ENCODE measurements at places on chromosomes 16 and 17.
A peak's percentile ranks its signal among the peaks of the same experiment; 100 is the strongest.

GRCh38 chr16:19033761-19034160, 33.7 kb upstream of the COQ7 start:
- no peak for DNase-seq

DNA sequence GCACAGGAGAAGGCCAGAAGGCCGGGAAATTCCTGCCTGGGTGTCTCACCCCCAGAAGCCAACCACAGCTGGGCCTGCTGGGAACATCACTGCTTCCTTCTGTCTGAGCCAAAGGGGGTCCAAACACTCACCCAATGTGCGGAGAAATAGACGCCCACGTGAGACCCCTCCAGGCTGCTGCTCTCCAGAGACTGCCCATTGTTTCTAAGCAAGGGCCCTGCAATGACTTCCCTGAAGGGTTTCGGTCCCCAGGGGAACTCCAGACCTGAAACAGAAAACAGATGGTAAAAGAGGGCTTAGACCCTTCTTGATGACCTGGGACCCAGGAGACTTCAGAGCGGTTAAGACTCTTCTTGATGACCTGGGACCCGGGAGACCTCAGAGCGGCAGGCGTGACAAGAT, 41.3 kb downstream of the MRM3 start:
- DNase-seq, result no peak

GRCh38 chr16:11848842-11849241, 2.5 kb downstream of the RSL1D1 start:
- DNase-seq, result no peak

DNA sequence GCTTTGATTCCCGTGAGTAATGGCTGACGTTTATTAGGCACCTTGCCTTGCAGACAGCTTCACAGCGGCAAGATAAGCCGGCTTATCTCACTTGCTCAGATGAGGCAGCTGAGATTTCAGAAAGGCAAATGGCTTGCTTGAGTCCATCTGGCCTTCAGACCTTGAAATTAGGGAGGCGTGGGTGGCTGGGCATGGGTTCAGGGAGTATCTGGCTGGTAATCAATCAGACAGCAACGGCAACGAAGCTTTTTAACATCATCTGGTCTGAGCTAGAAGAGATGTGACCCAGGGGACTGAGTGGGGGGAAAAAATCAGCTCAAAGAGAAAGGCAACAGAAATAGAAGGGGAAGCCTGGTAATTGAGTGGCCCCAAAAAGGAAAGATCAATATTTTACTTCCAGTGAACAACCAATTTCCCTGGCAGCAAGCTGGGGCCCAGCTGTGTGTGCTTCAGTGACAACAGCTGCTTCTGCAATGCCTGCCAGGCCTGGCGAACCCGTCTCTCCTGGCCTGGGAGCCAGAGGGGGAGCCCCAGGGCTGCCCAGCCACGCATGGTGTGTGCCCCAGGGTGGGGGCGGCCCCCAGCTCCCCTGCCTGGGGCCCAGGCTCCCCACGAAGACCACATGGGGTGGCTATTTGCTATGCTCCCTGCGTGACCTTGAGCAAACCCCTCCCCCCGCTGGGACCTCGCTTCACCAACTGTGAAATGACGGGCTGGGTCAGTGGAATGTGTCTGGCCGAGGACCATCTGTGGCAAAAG, 34.0 kb downstream of the RAB11FIP4 start:
- no peak for DNase-seq

DNA sequence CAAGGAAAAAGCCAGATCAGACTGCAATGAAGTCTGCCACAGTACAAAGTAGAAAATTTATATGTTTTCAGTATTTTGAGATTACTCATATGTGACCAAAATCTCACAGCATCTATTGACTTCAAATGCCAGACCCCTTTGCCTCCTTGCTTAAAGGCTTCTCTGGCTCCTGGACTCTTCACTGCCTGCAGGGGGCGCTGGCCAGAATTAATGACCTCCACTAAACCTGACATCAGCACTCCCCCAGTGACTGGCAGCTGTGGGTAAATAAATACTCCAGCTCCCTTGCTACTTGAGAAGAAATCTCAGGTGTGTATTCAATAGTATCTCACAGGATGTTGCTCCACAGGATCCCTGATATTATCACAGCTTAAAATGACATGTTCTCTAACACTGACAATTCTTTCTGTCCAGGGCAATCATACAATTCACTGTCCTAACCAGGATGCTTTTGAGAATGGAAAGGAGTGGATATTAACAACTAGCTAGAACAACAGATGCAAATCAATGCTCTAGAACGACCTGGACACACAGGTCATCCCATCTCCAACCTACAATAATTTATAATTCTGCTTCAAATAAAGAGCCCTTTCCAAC, 4.0 kb downstream of the BECN1 start:
- peak; percentile 41 for DNase-seq

GRCh38 chr17:63659850-63660249, 37.6 kb downstream of the MAP3K3 start:
- no peak for DNase-seq

DNA sequence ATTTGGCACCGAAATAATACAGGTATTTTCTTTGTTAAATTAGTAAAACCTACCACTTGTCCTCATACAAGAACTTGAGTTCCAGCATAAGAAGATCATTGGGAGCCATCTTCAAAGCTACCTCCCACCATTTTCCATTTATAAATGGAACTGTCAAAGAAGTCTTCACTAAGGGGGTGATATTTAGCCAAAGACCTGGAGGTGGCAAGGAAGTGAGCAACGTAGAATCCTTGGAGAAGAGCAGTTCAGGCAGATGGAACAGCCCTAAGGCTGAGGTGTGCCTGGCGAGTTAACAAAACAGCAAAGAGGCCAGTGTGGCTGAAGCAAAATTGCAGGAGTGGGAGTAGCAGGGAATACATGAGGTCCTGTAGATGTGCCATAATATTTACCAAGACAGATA, 1.8 kb downstream of the KCNJ16 start:
- no peak for DNase-seq

DNA sequence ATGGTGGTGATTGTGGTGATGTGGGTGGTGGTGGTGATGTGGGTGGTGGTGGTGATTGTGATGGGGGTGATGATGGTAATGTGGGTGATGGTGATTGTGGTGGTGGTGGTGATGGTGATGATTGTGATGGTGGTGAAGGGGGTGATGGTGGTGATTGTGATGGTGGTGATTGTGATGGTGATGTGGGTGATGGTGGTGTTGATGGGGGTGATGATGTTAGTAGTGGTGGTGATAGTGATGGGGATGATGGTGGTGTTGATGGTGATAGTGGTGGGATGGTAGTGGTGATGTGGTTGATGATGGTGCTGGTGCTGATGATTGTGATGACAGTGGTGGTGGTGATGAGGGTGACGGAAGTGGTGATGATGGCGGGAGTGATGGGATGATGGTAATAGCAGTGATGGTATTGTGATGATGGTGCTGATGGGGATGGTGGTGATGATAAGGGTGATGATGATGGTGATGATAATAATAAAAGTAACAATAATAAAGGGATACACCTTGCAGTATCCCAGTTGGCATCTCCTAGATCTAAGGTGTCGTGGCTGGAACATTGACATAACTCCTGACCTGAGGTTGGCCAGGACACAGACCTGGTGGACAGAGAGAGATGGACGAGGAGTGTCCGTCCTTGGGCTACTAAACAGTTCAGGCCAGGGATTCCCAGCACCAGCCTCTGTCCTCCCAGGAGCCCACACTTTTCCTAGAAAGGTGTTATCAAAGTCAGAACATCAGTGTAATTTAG, 344.5 kb downstream of the SEC14L1 start:
- no peak for DNase-seq

DNA sequence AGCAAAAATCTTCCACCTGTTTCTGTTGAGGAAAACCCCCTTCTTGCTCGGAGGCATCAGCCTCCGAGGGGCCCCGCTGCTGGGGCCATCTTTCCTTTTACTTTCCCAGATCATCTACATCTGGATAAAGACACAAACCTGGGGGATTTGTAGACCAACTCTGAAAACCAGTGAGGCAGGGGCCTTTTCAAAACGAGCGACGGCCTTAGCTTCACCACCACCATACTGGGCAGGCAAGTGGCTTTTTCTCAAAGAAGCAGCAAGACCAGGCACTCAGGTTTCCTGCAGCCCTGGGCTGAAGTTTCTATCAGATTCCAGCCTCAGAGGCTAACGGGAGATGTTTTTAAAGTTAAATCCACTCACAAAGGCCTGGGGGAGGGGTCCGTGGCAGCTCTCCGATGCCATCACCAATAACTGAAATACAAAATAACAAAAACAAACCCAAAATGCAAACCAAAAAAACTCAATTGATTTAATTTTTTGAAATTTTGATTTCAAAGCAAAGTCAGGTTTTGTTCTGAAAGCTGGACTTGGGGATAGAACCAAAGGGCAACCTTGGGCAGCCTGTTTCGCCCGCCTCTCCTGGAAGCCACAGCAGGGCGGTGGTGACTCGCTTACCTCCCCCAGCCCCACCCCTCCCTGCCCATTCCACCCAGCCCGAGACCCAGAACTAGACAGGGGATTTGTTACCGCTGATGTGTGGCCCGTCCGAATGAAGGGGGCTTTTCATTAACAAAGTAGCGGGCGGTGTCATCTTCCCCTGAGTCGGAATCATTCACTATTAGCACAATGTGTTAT, 55.8 kb downstream of the SALL1 start:
- DNase-seq, result no peak

GRCh38 chr17:82118815-82119380, 20.9 kb upstream of the FASN start:
- DNase-seq, result no peak

GRCh38 chr17:3710951-3711383, 12.7 kb upstream of the HASPIN start:
- DNase-seq, result peak; percentile 45

DNA sequence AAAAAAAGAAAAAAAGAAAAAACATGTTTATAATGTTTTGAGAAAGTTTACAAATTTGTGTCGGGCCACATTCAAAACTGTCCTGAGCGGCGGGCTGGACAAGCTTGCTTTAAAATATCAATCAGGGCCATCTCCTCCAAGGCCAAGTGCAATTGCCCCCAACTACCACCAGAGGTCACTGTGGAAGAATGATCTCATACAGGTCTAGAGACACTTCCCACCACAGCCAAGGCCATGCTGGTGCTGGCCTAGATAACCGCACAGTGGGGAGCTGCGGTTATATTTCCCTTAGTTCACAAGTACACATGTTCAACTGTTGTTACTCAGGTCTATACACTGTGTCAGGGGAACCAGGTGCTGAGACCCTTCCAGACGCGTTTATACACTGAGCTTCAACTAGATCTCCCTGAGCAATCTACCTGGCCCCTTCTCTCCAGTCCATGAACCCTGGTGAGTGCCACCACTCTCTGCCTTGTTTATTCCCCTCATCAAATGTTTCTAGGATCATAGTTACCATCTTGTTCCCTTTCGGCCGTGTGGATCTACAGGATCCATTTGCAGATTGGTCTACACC, 83.8 kb upstream of the CCL2 start:
- DNase-seq, result peak; percentile 27

DNA sequence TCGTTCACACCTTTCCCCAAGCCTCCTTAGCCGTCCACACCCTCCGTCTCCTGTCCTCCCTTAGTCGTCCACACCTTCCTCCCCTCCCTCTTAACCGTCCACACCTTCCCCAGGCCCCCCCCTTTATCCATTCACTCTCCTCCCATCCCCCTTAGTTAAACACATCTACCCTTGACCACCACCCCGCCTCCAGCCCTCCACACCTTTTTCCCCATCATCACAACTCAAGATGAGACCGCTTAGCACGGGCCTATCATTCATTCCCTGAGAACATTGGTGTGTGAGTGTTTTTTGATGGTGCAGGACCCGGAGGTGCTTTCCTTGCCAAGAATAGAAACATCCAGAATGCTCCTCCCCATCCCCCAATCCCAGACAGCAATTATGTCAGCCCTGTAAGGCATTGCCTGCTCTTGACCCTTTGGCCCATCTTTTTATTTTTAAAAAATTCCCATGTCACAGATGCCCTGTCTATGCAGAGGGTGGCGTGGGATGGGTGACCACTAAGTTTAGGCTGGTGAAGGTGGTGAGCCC, 1.4 kb downstream of the TENT4B start:
- DNase-seq, result no peak

GRCh38 chr16:23505180-23505665, 5.1 kb downstream of the GGA2 start:
- no peak for DNase-seq

GRCh38 chr16:12538667-12539091, 265.0 kb downstream of the CPPED1 start:
- DNase-seq, result no peak

DNA sequence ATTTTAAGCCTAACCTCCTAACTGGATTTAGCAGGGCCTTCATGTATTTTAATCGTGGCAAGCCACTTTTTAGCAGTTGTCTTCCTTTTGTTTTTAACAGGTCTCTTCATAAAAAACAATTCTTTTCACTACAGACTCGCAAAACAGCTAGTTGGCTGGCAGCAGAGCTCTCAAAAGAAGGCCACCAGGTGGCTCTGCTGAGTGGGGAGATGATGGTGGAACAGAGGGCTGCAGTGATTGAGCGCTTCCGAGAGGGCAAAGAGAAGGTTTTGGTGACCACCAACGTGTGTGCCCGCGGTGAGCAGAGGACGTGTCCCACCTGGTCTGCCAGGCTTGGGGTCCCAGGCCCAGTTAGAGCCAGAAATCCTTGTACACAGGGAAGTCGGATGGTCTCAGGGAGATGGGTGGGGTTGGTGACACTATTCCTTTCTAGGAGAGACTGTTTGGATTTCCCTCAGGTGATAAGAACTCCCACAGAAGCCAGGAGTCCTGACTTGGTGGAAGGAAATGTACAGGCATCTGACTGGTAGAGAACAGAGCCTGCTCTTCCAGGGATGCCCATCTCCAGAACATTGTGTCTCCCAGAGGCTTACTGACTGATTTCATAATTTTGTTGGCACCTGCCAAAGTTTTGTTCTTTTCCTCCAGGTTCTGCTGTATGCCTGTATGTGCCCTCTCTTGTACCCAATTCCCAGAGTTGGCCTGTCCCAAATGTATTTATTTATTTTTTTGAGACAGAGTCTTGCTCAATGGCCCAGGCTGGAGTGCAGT, 14.9 kb upstream of the DDX19A start:
- no peak for DNase-seq

DNA sequence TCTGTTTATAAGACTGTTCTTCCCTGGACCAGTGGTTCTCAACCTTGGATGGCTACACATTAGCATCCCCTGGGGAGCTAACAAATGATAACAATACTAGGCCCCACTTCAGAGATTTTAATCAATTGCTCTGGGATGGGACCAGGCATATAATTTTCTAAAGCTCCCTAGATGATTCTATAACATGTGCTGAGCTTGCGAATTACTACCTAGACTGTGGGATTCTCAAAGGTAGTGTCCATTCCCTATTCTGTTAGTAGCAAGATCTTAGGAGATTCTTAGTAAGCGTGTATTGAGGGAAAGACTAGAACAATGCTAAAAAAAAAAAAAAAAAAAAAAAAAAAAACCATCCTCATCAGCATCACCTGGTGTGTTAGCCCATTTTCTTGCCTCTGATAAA, 412.0 kb upstream of the CDH5 start:
- DNase-seq, result no peak

GRCh38 chr16:12578001-12578400, 225.7 kb downstream of the CPPED1 start:
- DNase-seq, result no peak

DNA sequence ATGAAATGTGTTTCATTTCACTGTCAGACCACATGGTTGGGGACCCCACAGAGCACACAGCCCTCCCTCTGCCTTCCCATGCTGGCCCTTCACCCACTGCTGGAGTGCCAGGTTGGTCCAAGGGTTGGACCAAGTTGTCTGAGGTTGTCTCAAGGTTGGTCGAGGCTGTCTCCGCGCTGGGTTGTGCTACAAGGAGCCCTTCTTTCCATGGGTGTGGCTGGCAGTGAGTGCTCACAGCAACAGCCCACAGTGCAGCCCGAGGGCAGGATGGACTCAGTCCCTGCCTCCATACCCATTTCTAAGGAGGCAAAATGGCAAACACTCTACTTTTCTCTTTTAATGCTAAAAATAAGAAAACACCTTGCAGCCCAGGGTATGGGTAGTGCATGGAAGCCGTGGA, 35.8 kb upstream of the STH start:
- DNase-seq, result no peak

GRCh38 chr16:50781043-50781442, 39.2 kb downstream of the CYLD start:
- no peak for DNase-seq

All from stimulated activated CD8-positive, alpha-beta memory T cell treated with anti-CD3 and anti-CD28 coated beads, Interleukin-7, amount 100 ng/mL, for 4 hours (primary cell).